ENCODE measurements at places on chromosomes 7 and 10.
A peak's percentile ranks its signal among the peaks of the same experiment; 100 is the strongest.

DNA sequence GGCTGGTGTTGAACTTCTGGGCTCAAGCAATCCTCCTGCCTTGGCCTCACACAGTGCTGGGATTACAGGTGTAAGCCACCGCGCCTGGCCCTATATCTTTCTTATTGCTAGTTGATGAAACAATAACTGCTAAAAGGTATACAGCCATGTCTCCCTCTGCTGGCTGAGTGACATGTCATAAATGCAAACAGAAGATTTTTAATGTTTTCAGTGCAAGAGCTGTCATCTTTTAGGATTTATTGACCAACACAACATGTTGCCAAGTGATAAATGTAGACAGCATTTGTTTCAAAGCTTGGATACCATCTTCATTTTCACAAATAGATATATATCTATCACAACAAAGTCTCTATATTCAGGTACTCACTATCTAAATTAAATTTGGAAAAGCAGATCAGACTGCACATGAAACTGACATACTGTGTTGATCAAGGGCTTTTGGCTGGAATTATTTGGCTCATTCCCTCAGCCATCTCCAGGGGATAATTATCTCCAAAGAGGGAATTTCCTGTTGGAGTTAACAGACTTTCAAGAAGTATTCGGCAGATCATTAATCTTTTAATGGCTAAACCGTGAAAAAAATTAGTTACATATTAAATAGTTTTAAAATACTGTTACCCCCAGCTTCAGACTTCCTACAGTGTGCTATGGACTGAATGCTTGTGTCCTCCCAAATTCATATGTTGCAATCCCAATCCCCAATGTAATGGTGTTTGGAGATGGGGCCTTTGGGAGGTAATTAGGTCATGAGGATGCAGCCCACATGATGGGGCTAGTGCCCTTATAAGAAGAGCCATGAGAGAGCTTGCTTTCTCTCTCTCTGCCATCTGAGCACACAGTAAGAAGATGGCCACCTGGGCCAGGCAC lies 41.3 kb upstream of the SRPK2 start:
- peak; percentile 11 for DNase-seq

- DNase-seq: no peak
These were observed 23.4 kb downstream of the ARHGEF5 start for GRCh38 chr7:144378651-144379050.

GRCh38 chr7:11835260-11835659 lies 3.3 kb upstream of the THSD7A start:
- DNase-seq: no peak

GRCh38 chr7:98400542-98401340 lies at the start of gene BAIAP2L1:
BAIAP2L1 (minus strand) TSS chr7:98401090; CDS start chr7:98400852, 238 bp downstream.
- DNase-seq: peak; percentile 34

DNA sequence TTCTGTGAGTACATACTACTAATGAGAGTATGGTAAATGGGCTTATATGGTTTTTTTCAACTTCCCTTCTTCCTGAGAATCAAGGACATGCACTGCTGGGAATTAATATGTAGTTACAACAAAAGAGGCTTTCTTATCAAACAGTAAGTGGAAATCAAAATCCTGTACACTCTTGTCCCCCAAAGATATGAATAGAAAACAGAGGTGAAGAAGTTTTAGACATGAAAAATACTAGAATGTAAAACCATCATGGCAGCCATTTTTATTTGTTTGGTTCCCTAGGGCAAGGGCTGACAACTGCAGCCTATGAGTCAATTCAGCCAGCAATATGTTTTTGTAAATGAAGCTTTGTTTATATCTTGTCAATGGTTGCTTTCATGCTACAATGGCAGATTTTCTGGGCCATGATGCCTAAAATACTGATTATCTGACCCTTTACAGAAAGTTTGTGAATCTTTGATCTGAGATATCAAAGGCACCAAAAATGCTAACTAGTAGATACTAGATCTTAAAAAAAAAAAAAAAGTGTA lies 422.4 kb downstream of the PARD3 start:
- no peak for DNase-seq

DNA sequence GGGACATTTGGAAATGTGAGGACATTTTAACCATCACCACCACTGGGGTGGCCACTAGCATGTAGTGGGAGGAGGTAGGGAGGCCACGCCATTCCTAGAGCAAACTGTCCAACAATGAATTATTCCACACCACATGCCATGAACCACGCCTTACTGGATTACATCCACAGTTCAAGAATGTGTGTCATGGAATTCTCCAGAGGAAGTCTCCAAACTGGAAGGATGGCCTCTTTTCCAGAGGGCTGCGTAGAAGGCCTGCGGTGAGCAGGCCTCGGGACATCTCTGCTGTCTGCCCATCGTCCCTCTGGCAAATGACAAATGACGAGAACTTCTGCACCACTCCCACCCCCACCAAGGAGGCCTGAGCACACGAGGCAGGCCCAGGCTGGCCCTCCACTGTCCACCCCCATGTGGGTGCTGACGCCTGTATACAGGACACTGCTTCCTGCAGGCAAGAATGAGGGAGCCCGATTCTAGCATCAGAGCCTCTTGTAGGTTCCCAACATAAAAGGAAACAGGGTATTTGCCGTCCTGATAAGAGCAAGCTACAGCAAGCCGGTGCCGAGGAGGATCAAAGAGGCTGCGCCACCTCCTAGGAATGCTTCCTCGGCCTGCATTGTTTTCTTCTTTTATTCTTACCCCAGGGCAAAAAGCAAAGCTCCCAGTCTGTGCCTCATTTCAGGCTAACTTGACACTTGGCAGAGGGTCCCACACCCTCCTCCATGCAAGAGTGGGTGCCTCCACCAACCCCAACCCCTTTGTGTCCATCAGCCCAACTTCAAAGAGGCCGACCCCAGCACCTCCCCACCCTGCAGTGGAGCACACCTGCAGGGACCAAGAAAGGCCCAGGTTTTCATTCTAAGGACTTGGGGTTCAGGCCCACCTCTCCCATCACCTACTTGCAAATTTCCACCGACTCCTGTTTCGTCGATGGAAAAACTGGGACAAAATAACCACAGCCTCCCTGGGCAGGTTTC lies 23.9 kb downstream of the TNS3 start:
- DNase-seq: no peak

Data from AG09319 (cell line).